ENCODE measurements at places on chromosomes 13 and 19.

- peak; percentile 69 for DNase-seq
These were observed 238.3 kb upstream of the MAB21L1 start for GRCh38 chr13:35714588-35715377.

DNA sequence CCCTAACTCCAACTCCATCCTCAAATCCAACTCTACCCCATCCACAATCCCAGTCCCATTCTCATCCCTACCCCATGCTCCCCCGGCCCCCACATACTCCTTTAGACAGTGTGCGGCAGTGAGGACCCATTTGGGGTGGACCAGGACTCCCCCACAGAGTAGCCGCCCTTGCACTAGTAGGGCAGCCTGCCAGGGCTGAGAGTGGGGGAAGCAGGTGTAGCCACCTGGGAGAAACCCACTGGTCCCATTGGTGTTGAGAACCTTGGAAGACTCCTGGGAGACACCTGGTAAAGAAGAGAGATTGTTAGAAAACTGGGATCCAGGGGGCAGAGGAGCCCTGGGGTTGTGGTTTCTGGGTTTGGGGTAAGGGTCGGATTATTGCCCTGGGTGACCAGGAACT, 4.6 kb downstream of the KLK13 start:
- DNase-seq, result no peak

DNA sequence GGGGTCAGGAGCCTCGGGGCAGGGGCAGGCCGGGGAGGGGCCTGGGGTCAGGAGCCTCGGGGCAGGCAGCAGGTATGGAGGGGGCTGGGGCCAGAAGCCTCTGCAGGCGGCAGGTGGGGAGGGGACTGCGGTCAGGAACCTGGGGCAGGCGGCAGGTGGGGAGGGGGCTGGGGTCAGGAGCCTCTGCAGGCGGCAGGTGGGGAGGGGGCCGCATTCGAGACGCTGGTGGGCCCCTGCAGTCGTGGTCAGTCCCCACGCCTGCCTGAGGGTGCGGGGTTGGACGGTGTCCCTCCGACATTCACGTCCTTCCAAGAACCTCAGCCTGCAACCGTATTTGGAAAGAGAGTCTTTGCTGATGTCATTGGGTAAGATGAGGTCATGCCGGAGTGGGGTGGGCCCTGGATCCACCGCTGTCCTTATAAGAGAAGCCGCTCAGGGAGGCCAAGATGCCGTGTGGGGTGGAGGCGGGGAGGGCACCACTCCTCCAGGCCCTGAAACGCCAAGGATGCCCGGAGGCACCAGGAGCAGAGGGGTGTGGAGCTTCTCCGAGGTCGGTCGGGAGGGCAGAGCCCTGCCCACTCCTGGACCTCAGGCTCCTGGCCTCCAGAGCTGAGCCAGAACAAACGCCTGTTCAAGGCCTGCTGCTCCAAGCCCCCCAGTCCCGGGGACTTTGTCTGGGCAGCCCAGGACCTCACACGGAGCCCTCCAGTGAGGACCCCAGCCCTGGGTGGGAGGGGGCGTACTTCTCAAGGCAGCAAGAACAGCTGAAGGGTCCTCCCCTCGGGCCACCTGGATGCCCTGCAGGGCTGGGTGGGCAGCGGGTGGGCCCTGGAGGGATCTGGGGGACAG, 30.1 kb downstream of the PIP5K1C start:
- peak; percentile 57 for DNase-seq

DNA sequence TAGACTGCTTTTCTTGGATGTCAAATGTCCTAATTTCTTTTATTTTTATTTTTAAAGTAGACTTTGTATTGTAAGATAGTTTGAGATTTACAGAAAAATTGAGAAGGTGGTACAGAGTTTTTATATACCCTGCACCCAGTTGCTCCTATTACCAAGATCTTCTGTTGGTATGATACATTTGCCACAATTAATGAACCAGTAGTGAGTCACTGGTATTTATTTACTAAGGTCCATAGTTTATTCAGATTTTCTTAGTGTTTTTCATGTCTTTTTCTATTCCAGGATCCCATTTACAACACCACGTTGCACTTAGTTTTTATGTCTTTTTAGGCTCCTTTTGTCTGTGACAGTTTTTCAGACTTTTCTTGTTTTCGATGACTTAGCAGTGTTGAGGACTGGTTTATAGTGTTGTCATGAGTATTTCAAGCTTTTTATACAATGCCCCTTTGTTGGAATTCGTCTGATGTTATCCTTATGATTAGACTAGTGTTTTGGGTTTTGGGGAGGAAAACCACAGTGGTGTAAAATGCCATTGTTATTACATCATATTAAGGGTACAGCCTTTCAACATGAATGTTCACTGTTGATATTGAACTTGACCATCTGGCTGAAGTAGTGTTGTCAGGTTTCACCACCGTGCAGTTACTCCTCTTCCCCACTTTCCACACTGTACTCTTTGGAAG, 35.9 kb downstream of the COG3 start:
- peak; percentile 86 for DNase-seq

- no peak for DNase-seq
These were observed 81.3 kb downstream of the SPACA7 start for GRCh38 chr13:112457485-112457884.

DNA sequence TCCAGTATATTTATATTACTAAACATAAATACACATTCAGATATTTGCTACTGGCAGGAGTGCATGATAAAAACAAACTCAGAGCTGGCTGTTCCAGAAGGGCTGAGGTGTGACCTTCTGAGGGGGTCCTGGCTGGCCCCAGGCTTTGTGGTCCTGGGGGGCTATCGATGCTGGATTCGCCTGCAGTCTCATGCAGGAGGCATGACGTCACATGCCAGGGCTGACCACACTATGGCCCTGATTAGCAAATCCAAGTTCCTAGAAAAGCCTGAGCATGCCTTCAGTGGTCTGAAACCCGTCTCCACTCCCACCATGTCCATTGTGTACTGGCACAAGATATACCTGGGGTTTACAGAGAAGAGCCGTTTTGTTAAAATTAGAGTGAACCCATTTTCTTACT, 97.9 kb downstream of the KL start:
- DNase-seq, result no peak

- DNase-seq, result peak; percentile 67
These were observed 204.9 kb upstream of the KL start for GRCh38 chr13:32811297-32811800.

DNA sequence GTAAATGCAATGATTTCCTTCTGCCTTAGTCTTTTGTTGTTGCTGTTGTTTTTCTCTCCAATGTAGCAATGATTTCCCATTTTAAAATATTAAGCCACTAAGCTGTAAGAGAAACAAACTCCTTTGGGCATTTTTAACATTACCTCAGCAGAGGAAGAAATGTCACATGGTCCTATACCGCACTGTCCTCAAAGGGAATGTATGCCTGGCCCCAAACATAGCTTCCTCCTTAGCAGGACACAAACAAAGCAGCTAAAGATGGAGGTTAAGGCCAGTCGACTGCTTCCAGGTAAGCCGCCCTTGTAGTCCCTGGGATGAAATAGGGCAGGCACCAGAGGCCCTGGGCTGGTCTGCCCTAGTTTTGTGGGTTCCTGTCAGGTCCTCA, 249.0 kb downstream of the TSHZ3 start:
- DNase-seq, result no peak

DNA sequence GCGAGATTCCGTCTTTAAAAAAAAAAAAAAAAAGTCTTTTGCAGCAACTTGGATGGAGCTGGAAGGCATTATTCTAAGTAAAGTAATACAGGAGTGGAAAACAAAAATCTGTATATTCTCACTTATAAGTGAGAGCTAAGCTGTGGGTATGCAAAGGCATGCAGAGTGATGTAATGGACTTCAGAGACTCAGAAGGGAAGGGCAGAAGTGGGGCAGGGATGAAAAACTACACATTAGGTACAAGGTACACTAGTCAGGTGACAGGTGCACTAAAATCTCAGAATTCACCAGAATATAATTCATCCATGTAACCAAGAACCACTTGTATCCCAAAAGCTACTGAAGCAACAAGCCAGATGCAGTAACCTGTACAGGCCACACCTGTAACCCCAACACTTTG, 2.0 kb downstream of the GP6 start:
- no peak for DNase-seq

- DNase-seq, result peak; percentile 61
These were observed 211.9 kb downstream of the ZNF536 start for GRCh38 chr19:30584090-30584489.

DNA sequence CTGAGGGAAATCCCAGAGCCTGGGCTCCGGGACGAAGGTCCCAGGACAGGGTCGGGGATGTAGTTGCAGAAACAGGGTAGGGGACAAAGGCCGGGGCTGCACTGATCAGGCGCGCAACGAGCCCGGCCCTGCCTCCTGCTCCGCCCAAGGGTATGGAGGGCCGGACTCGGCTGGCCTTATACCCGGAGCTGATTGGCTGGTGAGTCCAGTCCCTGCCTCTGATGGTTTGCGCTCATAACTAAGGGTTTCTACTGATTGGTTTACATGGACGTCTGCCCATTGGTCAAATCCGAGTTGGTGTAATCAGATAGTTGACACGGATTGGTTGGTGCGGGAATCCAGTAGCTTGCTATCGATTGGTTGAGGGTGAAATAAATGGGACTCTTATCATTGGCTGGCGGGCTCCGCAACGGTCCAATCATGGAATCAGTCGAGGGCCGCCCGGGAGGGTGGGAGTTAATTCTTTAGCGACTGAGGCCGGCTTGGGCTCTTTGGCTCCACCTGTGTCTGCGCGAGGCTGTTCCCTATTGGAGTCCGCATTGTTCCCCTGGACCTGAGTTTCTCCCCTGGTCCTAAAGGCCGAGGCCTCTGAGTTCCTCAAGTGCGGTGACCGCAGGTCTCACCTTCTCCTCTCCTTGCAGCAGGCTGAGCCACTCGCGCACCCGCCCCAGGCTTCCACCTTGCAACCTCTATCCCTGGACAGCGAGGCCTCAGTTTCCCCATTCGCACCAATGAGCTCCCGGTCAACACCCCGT, 570 bp upstream of the MPND start:
- peak; percentile 100 for DNase-seq

- peak; percentile 71 for DNase-seq
These were observed 15.3 kb upstream of the MAP1S start for GRCh38 chr19:17703824-17704463.

GRCh38 chr19:56156768-56157167, 15.7 kb downstream of the ZNF444 start:
- no peak for DNase-seq

GRCh38 chr13:73934215-73934641, 200.0 kb downstream of the KLF12 start:
- no peak for DNase-seq

- DNase-seq, result no peak
These were observed 1485.3 kb downstream of the PCDH9 start for GRCh38 chr13:65744836-65745235.

DNA sequence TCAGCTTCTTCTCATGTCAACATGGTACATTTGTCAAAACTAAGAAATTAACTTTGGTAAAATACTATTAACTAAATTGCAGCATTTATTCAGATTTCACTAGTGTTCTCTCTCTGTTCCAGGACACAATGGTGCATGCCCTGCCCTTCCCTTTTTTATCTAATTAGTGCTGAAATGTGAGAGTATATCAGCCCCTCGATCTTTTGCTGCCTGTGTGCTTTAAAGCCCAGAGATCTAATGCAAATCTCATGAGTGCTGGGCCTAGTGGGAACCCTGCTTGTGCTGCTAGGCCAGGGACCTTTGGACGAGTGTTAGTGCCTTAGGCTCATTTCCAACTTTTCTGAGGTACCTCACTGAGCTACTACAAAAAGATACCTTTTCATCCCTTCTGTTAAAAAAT, 221.1 kb upstream of the EDNRB start:
- no peak for DNase-seq

DNA sequence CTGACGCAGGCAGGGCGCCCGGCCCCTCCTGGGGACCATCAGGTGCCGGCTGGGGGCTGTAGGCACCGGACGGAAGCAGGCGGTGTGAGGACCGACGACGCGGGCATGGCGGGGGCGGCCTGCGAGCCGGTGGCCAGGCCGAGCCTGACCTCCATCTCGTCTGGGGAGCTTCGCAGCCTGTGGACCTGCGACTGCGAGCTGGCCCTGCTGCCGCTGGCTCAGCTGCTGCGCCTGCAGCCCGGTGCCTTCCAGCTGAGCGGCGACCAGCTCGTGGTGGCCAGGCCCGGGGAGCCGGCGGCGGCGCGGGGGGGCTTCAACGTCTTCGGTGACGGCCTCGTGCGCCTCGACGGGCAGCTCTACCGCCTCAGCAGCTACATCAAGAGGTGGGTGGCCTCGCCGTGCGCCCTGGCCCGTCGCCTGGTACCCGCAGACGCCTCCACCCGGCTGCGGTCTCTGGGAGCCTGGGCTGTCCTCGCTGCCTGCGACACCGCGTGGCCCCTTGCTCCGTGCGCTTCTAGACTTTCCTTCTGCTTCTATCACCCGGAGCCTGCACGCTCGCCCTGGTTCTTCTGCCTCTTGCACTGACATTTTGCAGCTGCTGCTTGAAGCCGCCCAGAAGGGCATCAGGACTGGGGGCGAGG, 460 bp downstream of the MEDAG start:
- DNase-seq, result no peak

GRCh38 chr19:50790396-50790795, at the start of gene ACP4:
Gene ACP4 (plus strand): TSS chr19:50790415. CDS start chr19:50790415, 0 bp downstream.
- no peak for DNase-seq

DNA sequence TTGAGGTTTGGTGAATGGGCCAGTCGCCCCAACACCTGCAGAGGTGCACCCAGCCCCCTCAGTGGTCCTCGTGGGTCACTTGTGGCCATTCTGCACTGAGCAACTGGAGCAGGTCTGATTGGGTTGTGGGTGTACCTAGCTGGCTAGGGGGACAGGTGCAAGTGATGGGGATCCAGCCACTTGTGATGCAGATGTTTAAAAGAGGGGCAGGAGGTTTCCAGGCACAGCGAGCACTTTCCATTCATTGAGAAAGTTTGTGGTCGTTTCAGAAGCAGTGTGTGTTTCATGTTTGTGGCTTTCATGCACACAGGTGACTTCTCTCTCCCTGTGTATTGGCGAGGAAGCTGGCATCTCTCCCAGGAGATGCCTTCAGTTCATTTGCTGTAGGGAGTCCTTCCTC, 34.7 kb downstream of the TSSK6 start:
- DNase-seq, result no peak
